ENCODE measurements at places on chromosomes 16 and 17.

GRCh38 chr16:12132850-12133440 lies 156.4 kb downstream of the SNX29 start:
- DNase-seq: no peak

DNA sequence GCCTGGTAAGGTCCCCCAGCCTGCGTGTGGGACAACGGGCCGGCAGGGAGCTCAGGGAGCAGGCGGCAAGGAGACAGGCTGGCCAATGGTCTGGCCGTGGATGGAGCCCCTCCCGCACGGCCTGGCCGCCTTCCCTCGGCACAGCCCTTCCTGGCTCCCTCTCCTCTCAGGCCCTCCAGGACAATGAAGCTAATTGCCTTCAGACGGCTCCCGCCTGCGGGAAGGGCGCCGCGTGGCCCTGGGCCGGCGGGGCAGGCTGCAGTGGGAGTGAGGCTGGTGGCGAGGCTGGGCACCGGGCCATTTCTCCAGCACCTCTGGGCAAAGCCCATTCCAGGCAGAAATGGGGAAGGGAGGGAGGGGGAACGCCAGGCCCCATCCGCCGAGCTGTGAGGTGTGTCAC lies 50.9 kb downstream of the ENGASE start:
- no peak for DNase-seq

DNA sequence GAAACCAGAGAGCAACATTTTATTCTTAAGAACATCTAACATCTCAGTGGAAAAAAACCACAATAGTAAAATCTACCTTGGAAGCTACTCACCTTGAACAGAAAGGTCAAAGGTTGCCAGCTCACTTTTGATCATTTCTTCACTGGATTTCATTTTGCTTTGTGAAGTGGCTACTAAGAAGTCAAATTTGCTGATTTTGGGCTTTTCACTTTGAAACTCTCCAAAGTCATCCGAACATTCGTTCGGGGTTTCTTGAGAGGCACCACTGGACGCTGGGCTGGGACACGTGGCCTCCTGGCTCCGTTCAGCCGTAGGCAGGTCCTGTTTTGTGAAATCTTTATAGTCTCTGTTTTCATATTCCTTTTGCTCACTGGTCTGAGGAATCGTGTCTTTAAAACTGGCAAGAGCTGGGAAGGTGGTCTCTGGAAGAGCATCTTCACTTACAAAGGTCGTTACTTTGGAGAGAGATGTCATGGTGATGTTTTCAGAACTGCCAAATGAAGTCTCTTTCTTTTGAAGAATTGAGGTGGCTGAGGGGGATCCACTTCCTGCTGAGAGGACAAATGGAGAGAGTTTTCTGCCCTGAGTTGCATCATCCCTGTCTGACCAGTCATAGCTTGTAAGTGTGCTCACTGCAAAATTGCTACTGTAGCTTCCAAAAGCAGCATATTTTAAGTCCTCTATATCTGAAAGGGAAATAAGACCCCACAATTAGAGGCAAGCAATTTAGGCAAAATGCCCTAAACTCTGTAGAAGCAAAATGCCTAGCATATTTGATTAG lies 52.4 kb downstream of the DUSP14 start:
- no peak for DNase-seq

- no peak for DNase-seq
Measured at GRCh38 chr17:20066253-20066652, 57.1 kb downstream of the SPECC1 start.

- no peak for DNase-seq
Measured at GRCh38 chr16:77668201-77668600, 54.1 kb upstream of the NUDT7 start.

Data from activated T-helper 1 cell treated with anti-CD3 and anti-CD28 coated beads, Interleukin-2, amount 50 U/mL, for 16 hours (primary cell).